ENCODE measurements at places on chromosomes 3 and 15.

DNA sequence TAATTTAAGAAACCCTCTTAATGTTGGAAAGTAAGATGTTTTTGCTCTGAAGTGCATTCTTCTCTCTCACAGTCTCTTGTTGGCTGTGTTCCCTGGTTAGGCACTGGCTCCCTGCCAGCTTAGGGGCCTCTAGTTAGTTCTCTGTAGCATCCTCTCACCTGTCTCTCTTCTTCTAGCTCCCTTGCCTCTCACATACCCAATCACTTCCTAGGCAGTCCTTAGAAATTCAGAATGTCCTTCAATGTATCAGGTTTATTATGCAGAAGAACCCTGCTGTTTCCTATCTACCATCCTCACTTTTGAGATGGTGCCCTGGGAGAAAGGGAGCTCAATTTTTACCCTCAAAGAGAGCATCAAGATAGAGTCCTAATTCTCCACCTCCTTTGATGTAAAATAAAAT lies 36.2 kb upstream of the CPNE4 start:
- no peak for DNase-seq

DNA sequence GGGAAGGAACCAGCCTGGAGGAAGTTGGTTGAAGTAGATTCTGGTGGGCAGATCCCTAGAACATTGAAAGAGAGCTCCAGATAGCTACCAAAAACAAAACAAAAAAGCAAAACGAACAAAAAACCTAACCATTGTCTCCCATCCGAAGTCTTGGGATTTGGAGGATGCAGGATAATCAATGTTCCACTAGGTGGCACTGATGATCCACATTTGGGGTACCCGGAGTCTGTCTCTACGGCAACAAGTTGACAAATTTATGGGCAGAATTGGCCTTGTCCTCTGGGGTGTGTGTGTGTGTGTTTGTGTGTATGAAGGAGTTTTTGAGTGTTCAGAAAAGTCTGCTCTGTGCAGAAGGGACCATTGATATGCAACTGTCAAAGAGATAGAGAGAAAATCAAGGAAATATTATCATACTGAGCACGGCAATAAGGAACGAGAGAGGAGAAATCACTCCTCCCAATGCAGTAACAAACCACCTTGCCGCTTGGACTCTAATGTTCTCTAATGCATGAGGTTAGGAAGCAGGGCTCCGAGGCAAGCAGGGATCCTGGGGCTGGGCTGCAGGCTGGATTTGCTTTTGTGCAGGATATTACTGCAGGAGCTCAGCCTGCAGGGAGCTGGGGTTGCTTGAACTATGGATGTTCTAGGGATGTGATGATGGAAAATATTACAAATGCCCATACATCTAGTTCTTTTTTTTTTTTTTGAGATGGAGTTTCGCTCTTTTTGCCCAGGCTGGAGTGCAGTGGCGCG lies 59.8 kb upstream of the KLHL25 start:
- no peak for DNase-seq

DNA sequence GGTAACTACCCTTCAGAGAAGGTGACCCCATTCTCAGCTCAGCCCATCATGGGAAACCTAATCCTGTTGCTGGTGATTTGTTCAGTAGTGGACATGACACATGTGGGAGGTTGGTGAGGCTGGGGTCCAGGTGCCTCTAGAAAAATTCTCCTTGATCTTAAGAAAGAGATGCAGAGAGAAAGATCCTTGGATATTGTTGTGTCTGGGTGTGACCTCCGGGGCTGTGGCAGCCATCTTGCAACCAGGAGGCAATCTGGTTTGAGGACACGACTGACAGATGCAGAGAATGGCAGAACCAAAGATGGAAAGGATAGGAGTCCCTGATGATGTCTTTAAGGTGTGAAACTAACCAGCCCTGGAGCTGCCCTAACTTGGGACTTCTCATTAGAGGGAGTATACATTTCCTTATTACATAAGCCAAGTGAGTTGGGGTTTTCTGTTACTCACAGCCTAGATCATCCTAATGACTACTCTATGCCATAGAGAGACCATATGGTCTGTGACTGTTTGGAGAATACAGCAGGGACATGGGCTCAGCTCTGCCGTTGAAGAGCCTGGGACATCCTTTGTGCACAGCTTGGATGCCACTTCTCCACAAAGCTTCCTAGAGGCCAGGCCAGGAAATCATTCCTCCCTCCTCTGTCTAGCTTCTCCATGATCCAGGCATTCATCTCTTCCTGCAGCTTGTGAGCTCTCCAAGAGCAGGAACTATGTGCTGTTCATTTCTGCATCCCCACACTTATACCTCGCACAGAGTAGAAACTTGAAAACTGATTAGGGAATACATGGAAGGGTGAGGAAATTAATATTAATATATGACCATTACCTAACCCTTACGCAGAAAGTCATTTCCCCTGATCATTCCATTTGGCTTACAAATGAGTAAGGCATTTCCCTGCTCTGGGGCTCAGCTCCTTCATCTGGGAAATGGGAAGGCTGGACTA lies 45.9 kb downstream of the HRH1 start:
- no peak for DNase-seq

DNA sequence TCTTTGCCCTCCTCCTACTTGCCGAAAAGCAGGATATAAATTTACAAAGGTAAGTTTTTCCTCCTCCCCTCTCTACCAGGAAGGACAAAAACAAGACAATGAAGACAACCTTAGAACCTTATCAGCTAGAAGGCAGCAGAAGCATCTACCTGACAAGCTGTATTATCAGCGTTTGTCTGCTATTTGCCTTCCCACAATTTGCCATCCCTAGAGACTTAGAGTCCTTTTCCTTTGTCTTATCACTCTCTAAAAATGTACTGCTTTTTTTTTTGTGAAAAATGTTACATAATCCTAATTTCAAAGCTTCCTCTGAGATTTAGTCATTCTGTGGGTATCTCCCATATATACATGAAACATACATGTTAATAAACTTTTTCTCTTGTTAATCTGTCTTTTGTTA lies 176.9 kb upstream of the PROK2 start:
- no peak for DNase-seq

- DNase-seq, result no peak
Measured at GRCh38 chr3:106025151-106025722, 156.4 kb upstream of the CBLB start.

DNA sequence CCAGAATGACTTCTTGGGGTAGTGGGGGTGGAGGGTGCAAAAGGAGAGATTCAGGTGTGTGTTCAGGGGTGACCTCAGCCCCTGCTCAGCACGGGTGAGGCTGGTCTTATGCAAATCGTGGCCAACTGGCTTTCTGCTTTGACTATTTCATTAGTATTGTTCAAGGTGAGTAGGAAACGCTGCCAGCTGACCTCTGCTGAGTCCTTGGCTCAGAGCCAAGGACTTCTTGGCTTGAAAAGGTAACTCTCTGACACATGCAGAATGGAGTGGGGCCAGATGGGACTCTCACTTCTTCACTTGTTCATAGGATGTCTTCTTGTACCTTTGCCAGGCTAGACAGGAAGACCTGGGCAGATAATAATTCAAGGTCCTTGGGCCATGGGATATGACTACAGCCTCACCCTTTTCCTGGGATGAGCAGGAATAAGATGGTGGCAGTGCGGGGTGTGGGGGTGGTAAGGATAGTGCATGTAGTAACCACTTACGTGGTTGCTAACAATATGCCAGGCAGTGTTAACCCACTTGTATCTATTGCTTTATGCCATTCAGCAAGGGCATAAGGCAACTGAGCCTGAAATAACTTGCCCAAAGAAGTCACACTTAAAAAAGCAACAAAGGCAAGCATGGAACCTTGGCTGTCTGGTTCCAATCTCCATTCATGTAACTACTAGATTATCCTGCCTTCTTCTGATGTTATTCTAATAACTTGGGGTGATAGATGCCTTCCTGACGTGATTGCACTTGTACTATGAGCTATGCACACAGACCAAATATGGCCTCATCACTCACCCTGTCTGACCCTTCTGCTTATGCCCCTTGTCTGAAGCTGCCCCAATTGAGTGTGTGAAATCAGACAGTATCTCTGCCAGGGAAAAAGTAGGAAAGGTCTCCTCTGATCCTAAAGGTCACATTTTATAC lies 193.1 kb downstream of the NR1D2 start:
- no peak for DNase-seq

Measured in fibroblast of skin of left biceps (primary cell).